T follicular helper cell (primary cell): ENCODE measurements at places on chromosomes 3 and 15.

GRCh38 chr3:71031914-71032521 lies 551.5 kb downstream of the FOXP1 start:
- DNase-seq: no peak

- DNase-seq: no peak
Observed at GRCh38 chr3:52243791-52244628, 1.5 kb upstream of the PPM1M start.

DNA sequence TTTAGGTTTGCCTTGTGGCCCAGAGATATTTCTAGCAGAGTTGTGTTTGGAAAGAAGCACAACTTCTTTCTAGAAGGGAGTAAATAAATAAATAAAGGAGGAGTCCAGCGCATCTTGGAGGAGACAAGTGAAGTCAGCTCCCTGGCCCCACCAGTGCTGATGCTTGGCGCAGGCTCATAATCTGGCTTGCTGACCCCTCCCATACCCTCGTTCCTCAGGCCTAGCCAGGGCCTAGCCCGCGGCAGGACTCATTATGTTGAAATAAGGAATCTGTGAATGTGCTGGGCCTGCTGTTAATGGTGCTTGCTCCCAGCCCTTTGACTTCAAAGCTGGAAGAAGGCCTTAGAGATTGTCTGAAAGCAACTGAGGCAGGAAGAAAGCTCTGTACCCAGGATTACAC lies 3.1 kb downstream of the ZNF710 start:
- no peak for DNase-seq

DNA sequence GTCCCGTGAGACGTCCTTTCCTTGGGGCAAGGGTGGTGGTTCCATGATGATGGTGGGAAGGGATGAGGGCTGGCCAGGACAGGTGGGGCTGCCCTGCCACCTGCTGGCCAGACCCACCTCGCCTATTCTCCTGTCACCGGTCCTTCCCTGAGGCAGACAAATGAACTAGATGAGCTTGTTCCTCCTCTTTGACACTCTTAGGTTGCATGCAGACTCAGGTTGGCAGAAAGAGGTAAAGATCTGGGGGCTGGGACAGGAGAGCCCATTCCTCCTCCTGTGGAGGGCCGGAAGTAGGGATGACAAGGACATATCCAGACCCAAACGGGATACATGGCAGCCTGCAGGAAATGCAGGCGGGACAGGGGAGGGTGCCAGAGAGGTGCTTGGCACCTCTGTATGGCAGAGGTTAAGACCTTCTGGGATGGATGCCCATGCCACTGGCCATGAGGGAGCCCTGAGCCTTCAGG lies 38.6 kb downstream of the ACSBG1 start:
- peak; percentile 29 for DNase-seq

DNA sequence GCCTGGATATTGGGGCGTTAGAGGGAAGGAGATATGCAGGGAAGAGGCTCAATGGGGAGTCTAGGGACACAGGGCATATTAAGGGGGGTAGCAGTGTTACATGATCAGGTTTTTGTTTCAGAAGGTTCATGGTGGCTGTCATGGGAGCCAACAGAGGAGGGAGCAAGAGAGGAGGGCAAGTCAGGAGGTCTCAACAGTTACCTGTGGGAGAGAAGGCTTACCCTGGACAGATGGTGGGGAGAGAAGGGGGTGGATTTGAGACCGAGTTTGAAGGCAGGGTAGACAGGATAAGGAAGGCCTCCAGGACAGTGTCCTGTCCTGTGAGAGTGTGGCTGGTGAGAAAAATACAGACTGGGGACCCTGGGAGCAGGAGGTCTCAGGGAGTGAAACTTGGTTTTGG lies 3.8 kb upstream of the WNT7A start:
- DNase-seq: no peak

- DNase-seq: no peak
Observed at GRCh38 chr15:90674476-90674875, 42.7 kb upstream of the BLM start.

DNA sequence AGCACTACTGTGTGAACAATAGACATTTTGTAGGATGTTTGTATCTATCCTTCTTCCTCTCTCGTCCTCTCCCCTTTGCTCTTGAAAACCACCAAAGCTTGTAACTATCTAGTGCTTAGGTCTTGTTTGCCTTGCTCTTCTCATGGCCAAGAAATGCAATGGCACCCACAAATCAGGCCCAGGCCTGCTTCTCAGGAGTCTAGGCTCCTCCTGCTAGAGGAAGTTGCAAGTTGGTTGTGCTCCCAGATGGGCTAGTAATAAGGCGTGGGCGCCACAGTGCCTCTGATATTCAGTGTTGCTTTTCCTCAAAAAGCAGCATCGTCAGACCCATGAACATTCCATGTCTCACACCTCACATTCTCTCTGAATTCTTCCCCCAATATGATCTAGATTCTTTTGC lies 28.7 kb downstream of the ZNF385D start:
- no peak for DNase-seq

GRCh38 chr3:59368900-59369675 lies 319.3 kb upstream of the CFAP20DC start:
- no peak for DNase-seq

DNA sequence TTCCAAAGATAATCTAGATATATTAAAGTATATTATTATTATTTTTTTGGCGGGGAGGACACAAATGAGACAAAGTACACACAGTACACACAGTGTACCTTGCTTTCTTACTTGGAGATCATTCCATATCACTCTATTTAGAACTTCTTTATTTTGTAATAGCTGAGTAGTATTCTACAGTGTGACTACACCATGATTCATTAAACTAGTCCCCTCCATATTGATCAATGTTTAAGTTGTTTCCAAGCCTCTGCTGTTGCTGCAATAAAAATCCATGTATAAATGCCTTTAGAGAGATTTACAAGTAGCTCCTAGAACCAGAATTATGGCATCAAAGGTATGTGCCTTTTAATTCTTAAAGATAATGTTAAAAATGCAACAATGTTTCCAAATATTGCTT lies 38.8 kb downstream of the PYGO1 start:
- DNase-seq: no peak

GRCh38 chr15:67707520-67708283 lies 117.6 kb upstream of the SKOR1 start:
- no peak for DNase-seq

DNA sequence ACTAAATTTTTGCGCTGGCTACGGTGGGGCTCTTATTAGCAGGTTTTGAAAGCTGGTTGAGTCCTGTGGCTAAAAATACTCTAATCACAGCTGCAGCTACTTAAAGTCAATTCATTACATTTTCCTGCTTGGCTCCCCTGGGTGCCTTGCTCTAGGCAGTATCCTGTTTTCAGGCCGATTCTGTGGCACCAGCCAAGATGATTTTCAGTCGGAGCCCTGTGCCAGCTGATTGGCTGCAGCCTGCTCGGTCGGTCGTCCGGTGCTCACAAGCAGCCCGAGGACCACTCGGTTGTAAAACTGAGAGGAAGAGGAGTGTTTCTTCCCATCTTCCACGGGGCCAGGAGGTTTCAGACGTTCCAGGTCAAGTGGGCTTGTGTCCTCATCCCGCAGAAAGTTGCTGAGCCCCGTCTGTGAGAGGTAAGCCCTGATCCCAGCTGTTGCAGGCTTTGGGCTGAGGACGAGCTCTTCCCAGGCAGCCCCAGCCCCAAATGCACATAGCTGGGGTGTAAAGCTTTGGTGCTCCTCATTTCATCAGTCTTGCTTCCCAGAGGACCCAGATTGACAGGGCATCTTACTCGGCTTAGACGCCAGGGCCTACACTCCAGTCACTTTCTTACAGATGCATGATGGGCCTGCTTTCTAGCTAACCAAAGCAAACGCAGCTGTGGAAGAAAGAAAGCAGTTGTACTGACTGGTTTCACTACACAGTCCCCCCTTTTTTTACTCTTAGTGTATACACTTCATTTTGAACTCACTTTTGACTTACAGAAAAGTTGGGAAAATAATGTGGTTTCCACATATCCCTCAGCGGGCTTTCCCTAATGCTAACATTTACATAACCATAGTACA lies 15.9 kb downstream of the LYSMD4 start:
- DNase-seq: no peak

DNA sequence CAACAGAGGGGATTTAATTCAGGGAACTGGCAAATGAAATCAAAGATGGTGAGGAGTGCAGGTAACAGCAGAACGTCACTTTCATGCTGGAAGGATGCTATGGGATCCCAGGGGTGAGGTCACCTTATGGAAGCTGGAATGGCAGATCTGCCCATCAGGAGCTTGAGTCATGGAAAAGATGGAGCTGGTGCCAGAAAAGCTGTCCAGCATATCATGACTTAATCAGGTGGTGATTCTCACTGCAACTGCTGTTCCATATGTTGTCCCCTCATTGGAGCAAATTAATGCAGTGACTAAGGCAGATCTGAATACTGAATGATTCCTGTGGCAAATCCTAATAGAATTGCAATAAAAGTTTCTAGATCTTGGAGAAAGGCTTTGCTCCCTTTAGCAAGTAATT lies 38.4 kb downstream of the HHLA2 start:
- DNase-seq: no peak

- no peak for DNase-seq
Observed at GRCh38 chr3:22089284-22089683, 338.3 kb upstream of the ZNF385D start.

- no peak for DNase-seq
Observed at GRCh38 chr15:61128343-61128742, 100.8 kb downstream of the RORA start.

GRCh38 chr3:72052841-72053409 lies 268.0 kb upstream of the PROK2 start:
- DNase-seq: no peak

DNA sequence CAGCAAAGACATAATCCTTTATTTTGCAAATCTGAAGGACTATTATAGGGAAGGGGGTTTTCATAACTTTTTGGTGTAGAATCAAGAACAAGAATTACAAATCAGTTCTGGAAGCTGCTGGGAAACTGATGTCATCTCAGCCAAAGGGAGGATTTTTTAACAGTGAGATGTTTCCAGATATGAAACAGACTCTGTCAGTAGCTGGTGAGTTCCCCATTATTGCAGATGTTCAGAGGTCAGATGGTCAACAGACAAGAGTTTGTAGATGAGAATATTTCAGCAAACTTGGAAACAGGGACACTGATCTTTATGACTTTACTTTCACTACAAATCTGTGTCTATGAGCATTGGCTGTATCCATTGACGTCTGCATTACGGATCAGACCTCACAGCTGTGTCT lies 71.9 kb upstream of the LPP start:
- DNase-seq: no peak

DNA sequence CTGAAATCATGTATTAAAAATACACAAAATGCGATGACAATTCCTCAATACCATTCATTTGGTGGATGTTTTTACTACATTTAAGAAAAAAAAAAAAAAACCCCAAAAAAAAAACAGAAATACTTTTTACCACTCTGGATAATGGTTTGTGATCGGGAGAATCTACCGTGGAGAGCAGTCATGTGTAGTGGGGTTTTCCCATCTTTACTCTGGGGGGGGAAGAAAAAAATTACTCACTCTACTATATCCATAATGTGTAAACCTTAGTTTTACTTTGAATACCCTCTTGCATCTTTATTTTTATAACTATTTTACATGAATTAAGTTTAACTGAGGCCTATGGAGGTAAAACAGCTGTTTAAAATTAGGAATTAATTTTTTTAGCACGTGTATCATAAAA lies 83.3 kb downstream of the ANKRD28 start:
- DNase-seq: no peak

DNA sequence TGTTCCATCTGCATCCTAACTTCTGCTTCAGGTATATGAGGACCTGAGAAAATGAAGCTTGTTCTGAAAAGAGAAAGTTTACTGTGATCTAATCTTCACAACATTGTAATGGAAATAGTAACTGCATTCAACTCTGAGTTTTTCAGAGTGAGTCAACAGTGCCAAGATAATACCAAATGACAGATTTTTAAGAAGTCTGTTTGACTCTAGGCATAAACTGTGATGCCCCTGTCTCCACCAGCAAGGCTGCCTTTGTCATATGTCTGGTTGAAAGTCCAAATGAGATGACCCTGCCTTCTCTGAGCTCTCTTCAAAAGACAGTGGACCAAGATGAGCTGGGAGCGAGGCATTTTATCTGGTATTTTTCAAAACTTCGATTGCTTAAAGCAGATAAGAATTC lies 44.8 kb upstream of the B3GNT5 start:
- no peak for DNase-seq

DNA sequence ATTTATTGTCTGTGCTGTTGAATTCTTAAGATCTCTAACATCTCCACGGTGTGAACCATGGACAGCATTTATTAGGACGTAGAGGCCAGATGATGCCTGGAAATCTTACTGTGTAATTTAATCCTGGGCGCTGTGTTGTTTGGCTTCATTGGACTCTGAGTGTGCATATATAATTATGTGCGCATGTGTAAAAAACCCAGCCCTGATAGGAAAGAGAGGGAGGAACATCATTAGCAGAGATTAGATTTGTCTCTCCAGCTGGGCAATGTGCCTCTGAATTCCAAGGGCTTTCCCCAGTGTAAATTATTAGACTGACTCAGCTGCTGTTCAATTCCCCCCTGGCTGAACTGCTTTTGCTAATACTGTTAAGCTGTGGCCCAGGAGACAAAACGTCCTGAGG lies 39.6 kb downstream of the MAP3K13 start:
- no peak for DNase-seq

- no peak for DNase-seq
Observed at GRCh38 chr3:171164067-171164465, 137.5 kb upstream of the SLC2A2 start.

- no peak for DNase-seq
Observed at GRCh38 chr15:42035435-42035761, 14.6 kb upstream of the PLA2G4E start.

DNA sequence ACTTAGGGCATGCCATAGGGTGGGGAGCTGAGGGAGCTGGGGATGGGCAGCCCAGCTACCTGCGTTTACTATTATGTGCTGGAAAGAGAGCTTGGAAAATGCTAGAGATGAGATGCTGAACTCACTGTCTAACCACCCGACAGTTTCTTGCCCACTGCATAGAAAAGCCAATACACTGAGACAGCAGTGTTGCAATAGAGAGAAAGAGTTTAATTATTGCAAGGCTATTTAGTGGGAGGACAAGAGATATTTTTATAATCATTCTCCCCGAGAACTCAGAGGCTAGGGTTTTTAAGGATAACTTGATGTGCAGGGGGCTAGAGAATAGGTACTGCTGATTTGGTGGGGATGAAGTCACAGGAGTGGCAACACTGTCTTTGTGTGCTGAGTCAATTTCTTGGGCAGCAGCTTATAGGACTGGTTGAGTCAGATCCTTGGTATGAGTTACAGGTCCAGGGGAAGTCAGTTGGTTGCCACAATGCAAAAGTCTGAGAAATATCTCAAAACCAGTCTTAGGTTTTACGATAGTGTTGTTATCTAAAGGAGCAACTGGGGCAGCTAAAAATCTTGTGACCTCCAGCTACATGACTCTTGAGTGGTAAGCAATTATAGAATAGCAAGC lies 205.9 kb downstream of the GABRG3 start:
- DNase-seq: no peak

DNA sequence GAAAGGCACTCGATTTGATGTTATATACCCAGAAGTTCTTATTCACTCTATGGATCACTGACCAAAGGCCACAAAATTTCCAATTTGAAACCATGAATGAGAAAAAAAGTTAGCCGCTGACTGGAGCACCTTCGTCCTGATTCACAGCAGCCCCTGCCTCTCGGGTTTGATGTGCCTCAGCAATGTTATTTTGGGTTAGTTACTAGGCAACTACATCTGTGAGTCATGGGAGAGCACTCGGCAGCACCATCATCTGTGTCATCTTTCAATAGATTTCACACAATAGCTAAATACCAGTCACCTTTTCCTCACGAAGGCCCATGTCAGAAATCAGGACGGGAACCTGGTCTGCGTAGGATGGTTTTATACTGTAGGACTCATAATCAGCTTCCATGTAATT lies 269.2 kb downstream of the ZBBX start:
- no peak for DNase-seq

GRCh38 chr3:49668861-49669260 lies 5.3 kb upstream of the APEH start:
- DNase-seq: no peak
